MM.1S (cell line): ENCODE measurements at places on chromosomes 11 and 22.

- no peaks in the 10 kb centered on the region for H3K36me3 ChIP-seq
- H3K4me1 ChIP-seq, result no peaks in the 10 kb centered on the region
- H3K4me3 ChIP-seq, result no peak overlapping the region
- no peaks in the 10 kb centered on the region for H3K27me3 ChIP-seq
- DNase-seq, result no peak
Measured at GRCh38 chr11:111573821-111574249, 28.4 kb upstream of the SIK2 start.

- no peak for DNase-seq
- H3K4me1 ChIP-seq, result no peaks in the 10 kb centered on the region
- no peak overlapping the region for H3K4me3 ChIP-seq
- H3K27ac ChIP-seq, result no peak overlapping the region
- no peaks in the 10 kb centered on the region for H3K36me3 ChIP-seq
Measured at GRCh38 chr11:95170294-95170693, 60.7 kb downstream of the SESN3 start.

GRCh38 chr11:122159173-122159721, 43.2 kb upstream of the BLID start:
- no peak overlapping the region for H3K27ac ChIP-seq
- H3K4me3 ChIP-seq, result no peak overlapping the region
- no peak for DNase-seq
- no peaks in the 10 kb centered on the region for H3K27me3 ChIP-seq
- H3K36me3 ChIP-seq, result no peaks in the 10 kb centered on the region

- no peak overlapping the region for H3K27ac ChIP-seq
- DNase-seq, result no peak
- no peak overlapping the region for H3K4me3 ChIP-seq
- no peaks in the 10 kb centered on the region for H3K4me1 ChIP-seq
Measured at GRCh38 chr11:134488913-134489312, 76.9 kb upstream of the B3GAT1 start.

DNA sequence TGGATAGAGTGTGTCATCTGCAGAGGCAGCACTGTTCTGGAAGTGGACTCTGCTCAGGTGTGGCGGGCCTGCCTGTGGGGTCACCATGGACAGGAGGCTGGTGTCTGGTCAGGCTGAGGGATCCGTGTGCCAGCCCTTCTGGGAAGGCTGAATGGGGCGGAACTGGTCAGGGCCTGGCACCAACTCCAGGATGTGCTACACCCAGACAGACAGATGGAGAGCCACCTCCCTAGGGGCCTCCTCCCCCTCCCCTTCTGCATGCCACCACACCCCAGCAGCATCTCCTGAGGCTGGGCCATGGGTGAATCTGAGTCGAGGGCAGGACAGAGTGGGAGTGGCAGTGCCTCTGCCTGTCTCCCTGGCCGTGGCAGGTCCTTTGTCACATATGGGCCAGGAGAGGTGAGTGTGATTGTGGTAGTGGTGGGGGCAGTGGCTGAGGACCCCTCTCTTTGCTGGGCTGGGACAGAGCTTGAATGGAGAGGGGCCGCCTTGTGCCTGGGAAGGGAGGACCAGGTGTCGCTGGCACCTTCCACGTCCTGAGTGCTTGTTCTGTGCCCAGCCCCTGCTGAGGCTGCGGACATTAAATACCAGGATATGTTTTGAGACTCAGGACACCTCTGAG, 29.1 kb downstream of the ST3GAL4 start:
- H3K4me3 ChIP-seq, result no peak overlapping the region
- no peaks in the 10 kb centered on the region for H3K27me3 ChIP-seq
- no peak for DNase-seq
- no peaks in the 10 kb centered on the region for H3K36me3 ChIP-seq
- no peak overlapping the region for H3K27ac ChIP-seq

DNA sequence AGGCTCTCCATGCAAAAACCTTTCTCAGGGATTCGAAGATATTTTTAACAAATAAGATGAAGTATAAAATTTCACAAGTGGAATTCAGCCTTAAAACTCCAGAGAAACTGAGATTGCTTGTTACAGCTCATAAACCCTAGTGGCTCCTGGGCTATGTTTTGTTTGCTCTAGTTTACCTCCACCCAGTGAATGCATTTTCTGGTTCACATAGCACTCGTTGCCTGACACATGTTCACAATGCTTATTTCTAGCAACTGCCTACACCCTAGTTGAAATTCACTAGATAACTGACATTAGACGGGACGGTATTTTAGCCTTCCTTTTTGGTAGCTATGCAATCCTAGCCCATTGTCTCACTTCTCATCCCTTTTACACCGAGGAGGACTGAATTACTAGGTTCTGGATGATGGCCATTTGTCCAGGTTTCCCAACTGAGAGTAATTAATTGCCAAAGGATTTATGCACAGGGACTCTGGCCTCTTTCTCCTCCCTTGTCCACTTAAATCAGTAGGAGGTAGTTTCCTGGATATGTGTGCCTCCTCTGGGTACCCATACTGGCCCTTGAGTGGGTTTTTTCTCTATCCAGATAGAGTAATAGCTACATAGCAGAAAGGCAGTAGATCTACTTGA, 951.6 kb downstream of the DLG2 start:
- no peaks in the 10 kb centered on the region for H3K36me3 ChIP-seq
- H3K27me3 ChIP-seq, result no peaks in the 10 kb centered on the region
- H3K27ac ChIP-seq, result no peak overlapping the region
- peaks cover 12% of the 10 kb centered on the region; the same call in 1 of the 2 replicates for H3K4me1 ChIP-seq

DNA sequence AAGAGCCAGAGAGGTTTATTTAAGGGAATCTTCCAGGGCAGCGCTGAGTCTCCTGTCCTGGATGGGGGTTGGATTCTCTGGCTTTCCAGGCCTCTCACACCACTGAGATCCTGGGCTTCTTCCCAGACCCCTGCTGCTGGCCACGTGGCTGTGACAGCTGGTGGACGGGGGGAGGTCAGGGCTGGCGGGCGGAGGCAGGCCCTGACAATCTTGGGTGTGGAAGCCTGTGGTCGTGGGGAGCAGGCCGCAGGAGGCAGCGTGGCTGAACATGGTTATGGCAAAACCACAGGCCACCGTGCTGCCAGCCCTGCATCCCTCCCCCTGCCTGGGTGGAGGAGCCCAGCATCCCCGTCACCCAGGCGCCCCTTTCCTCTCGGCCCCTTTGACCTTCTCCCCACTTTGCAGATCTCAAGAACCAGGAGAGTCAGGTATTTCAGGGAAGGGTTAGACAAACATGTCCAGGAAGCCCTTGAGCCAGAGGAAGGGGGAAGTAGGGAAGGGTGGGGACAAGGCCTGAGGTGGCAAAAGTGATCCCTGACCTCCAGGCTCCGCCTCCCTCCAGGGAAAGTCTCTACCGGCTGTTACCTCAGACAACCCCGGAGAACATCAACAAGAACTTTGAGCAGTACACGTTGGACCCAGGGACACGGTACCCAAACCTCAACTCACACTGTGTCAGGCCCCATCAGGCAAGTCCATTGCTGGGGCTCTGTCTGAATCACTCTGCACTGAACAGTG, 111.8 kb downstream of the MICAL2 start:
- no peak overlapping the region for H3K27ac ChIP-seq
- no peaks in the 10 kb centered on the region for H3K36me3 ChIP-seq
- no peaks in the 10 kb centered on the region for H3K27me3 ChIP-seq
- H3K4me1 ChIP-seq, result peaks cover 19% of the 10 kb centered on the region
- no peak overlapping the region for H3K4me3 ChIP-seq
